ENCODE measurements at places on chromosomes 3 and 15.

GRCh38 chr3:68972358-68972979 lies 40.1 kb upstream of the TAFA4 start:
- no peak for DNase-seq

DNA sequence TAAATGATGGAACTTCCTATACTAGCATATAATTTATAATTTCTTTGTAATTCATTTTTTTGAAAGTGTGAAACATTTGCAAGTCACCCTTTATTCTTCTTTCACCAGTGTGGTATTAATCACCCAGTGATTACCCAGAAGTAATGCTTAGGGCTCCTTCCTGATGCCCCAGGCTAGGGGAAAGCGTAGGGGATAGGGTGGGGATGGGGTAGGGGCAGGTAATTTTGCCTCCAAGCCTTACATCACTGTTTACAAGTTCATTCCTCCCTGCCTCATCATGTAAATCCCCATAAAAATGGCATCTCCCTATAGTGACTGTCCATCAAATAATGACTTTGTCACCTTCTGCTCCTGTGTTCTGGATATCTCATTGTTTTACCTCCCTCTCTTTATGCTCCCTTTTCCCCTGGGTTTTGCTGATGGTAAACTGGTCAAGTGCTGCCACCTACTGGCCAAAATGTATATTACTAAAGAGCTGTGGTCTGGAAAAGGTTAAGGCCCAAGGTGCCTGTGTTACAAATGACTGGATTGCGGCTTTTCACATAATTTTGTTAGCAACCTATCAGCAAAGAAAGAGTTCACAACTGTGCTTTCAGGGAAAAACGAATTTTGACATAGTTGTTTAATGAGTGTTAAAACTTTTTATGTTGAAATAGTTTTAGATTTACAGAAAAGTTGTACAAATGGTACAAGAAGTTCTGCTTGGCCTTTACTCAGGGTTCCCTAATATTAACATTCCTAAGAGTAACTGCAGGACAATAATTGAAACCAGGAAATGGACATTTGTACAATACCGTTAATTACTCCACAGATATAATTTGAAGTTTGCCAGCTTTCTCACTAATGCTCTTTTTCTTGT lies 54.7 kb downstream of the ONECUT1 start:
- peak; percentile 52 for DNase-seq

GRCh38 chr3:122858373-122858772 lies 63.5 kb downstream of the SLC49A4 start:
- DNase-seq = no peak

GRCh38 chr3:120506828-120507774 lies 56.3 kb upstream of the FSTL1 start:
- DNase-seq = no peak

DNA sequence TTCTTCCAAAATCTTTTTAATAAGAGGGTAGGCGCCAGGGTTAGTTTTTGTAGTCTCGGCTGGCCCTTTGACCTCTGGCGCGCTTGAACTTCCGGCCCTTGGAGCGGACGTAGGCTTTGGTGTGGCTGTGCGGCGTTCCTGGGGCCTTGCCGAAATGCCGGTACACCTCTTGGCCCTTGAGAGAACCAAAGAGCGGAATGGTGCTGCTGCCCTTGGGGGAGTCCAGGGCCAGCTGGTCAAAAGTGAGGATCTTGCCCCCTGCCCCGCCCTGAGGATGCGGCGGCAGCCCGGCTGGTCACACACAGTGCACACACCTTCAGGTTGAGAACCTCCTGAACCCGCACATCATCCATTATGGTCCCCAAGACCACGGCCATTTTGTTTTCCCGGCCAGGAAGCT lies 20.0 kb upstream of the CHRNB4 start:
- DNase-seq = no peak

DNA sequence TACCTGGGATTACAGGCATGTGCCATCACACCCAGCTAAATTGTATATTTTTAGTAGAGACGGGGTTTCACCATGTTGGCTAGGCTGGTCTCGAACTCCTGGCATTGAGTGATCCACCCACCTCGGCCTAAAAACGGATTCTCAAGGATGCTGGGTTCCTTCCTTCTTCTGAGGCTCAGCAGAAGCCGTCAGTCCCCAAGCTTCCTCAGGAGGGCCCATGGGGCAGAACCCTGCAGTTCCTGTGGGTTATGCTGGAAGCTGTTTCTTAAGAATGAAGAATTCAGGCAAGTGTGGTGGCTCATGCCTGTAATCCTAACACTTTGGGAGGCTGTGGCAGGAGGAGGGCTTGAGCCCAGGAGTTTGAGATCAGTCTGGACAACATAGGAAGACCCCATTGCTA lies 29.0 kb upstream of the ZNF710 start:
- DNase-seq = no peak

DNA sequence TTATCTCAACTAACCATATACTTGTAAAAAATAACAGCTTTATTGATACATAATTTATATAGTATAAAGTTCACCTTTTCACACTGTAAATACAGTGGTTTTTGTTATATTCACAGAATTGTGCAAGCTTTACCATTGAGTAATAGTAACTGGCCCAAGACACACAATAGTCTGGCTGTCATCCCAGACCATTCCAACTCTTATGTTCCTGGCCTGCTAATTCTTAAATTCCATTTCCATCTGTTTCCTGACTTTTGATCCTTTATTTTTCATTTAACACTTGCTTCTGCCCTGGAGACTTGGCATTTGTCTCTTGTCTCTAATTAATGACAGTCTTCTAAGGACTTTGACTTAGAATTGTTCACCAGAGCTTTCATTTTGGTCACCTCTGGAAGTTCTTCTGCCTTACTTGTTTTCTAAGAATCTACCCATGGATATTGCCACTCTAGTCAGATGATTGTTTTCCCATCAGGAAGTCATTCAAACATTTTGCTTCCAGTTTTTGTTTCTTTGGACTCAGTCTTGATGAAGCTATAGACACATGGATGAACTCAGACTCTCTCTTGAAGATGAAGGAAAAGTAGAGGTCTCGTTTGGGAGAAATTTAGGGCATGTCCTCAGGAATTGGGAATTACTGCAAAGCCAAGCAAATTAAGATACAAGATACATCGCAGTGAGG lies 27.2 kb upstream of the PLSCR4 start:
- no peak for DNase-seq

GRCh38 chr3:59456852-59457485 lies 407.1 kb upstream of the CFAP20DC start:
- DNase-seq = no peak

DNA sequence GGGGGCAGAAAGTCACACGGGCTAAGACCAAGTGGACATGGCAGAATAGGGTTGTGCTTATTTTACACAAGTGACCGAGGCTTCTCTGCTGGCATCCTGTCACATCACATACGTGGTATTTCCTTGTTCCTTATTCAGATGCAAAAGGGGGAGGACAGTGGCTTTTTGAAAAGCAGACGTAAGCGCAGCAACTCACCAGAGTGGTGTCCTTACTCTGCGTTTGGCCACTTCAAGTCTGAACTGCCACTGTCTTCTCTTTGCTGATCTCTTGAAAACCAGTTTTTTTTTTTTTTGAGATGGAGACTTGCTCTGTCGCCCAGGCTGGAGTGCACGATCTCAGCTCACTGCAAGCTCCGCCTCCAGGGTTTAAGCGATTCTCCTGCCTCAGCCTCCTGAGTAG lies 113.2 kb downstream of the SOX2 start:
- DNase-seq = no peak

- no peak for DNase-seq
Measured at GRCh38 chr3:129045675-129046036, 14.9 kb upstream of the GP9 start.

DNA sequence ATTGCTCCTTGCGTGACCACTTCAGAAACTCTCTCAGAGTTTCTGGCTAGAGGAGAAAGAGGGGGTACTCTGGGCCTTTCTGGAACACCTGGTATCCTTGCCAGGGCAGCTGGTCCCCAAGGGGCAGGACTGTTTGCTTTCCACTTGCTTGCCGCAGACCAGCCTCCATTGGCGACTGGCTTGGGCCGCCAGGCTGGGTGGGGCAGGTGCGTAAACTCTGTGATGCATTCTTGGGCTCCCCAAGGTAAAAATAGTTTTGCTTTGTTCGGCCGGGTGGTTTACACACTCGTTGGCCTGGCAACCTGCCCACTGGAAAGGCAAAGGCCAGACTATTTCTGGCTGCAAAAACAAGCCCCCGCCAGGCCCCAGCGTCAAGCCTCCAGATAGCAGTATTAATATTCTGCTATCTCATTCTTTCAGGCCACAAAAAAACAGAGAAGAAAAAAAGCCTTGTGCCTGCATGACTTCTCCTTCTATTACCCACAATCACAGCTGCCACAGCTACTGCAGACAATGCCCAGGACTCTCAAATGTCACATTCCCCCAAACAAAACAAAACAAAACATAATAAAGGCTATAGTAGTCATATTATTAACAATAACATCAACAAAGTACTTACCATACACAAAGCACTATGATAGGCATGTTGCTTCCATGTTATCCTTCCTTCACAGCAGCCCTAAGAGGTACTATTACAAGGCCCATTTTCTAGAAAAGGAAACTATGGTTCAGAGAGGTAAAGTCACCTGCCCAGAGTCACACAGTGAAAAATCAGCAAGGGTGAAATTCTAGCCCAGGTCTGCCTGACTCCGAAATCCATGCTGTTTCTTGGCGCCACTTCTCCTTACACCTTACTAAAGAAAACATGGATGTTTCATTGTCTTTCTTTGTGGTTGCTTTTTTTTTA lies 14.0 kb upstream of the SSUH2 start:
- no peak for DNase-seq

GRCh38 chr15:59399465-59400102 lies 26.9 kb upstream of the MYO1E start:
- DNase-seq = no peak
